ENCODE measurements at places on chromosomes 2 and 18. TPM values are rescaled to one million over a fixed set of nuclear protein-coding genes. Genes with fewer than 3 reads are reported as not detected.
A peak's percentile ranks its signal among the peaks of the same experiment; 100 is the strongest.

DNA sequence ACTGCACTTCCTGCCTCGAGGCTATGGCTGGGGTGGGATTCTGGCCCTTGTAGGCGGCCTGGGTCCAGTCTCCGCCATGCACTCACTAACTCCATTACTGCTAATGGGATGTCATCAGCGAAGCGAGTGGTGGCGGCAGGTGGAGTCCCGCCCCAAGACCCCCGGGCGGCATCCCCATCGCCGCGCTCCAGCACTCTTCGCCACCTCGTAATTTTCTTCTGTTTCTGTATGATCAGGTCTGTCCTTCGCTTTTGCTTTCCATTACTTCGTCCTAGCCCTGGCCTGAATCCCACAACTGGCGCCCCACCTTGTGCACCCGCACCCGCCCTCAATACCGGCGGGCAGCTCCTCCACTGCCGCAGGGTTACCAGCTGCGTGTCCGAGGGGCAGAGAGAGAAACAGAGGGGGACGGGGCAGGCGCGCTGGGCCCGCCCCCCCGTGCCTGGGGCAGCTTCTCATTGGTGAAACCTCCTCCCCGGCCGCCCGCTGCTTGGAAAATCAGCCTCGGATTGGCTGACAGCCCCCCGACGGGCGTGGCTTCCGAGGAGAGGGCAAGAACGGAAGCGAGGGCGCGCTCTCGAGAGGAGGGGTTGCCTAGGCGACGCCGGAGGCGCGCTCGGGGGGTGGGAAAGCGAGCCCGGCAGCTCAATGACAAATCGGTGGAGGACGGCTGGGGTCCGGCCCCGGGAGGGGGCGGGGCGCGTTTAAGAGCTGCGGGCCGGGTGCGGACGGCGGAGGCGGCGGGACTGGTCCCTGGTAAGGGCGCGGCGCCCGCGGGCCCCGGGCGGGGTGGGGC, at the start of gene RALB:
Gene RALB, plus strand, starts transcription at position 628 of the 796 bp plus-strand sequence. CDS start 25,813 bp downstream, outside the sequence.
- peak within 1 kb of the TSS; percentile 96 for H3K27ac ChIP-seq
- H3K4me1 ChIP-seq: peaks cover 49% of the 10 kb centered on the region
- DNase-seq: peak; percentile 100
- H3K4me3 ChIP-seq: peak within 1 kb of the TSS; percentile 89
- H3K36me3 ChIP-seq: no peaks in the 10 kb centered on the region

DNA sequence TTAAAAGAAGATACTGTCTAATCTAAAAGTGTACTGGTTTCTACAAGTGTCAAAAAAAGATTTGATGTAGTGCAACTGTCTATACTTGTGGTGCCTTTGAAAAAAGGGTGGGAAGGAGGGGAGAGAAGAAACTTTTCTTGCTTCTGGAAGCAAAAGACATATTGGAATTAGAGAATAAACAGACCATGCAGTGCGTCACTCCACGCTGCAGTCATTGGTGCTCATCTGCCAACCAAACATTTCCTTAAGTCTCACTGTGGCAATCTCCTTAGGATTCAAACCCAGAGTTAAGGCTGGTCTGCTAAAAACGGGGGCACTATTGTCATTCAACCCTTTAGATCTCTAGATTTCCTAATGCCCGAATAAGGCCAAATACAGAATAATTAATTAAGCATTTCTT, 50.9 kb downstream of the PELI1 start:
- no peak overlapping the region for H3K27ac ChIP-seq
- H3K4me1 ChIP-seq: peaks cover 3% of the 10 kb centered on the region
- H3K36me3 ChIP-seq: peaks cover 37% of the 10 kb centered on the region
- H3K27me3 ChIP-seq: no peaks in the 10 kb centered on the region

DNA sequence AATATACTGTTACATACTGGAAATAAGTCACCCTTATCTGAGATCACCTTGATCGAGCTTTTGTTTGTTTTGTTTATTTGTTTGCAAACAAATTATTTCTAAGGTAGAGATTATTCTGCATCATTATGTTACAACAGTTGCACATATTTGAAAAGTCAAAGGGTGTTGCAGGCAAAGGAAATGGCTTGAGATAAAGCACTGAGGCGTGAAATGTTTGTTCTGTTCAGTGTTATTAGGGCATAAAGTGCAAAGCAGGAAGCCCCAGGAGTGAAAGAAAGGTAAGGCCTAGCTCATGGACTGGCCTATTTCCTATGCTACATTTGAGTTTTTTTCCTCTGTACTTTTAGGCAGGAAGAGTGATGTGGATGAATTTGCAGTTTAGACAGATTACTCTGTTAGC, 1815.6 kb upstream of the LRRTM1 start:
- no peaks in the 10 kb centered on the region for H3K4me1 ChIP-seq
- no peak overlapping the region for H3K4me3 ChIP-seq
- no peak overlapping the region for H3K27ac ChIP-seq
- no peaks in the 10 kb centered on the region for H3K27me3 ChIP-seq

DNA sequence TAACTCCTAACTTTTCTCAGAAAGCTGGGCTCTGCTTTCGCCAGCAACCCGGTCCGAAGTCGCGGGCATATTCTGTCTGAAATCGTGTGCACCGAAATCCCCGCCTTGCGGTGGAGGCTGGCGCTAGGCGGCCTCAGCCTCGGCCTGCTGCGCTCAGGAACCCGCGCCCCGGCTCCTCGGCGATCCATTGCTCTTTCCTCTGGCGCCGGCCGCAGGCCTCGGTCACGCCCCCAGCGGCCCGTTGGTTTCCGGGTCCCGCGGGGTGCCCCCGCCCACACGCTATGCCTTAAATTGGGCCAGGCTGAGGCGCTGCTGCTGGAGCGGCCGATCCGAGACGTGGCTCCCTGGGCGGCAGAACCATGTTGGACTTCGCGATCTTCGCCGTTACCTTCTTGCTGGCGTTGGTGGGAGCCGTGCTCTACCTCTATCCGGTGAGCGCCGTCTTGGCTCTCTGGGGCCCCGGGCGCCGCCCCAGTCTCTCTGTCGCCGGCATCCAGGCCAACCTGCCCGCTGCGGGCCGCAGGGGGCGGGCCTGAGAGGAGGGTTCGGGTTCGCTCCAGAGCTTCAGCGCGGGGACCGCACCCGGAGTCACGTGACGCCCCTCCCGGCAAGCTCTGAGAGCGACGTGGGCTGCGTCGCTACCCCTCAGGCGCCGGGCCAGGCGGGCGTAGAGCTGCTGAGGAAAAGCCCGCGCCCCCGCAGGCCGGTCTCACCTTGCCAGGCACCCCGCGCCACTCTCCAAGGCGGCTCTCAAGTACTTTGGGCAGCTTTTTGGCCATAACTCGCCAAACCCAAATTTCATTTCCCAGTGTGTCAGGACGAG, at the start of gene CYP20A1:
Gene CYP20A1, plus strand, starts transcription at position 315 of the 823 bp plus-strand sequence. Its CDS starts 45 bp downstream, at position 360.
- peak within 1 kb of the TSS; percentile 97 for H3K27ac ChIP-seq
- DNase-seq: peak; percentile 98
- peak within 1 kb of the TSS; percentile 97 for H3K4me3 ChIP-seq
- H3K4me1 ChIP-seq: peaks cover 23% of the 10 kb centered on the region
- no peaks in the 10 kb centered on the region for H3K27me3 ChIP-seq

Gene ORMDL1
- 69.2 TPM for total RNA-seq

Gene CNGA3
- total RNA-seq: 0.18 TPM
